PC-3 (cell line): ENCODE measurements at places on chromosomes 3 and 15.

GRCh38 chr3:126061301-126062032 is 22.5 kb downstream of the SLC41A3 start:
- DNase-seq = no peak

DNA sequence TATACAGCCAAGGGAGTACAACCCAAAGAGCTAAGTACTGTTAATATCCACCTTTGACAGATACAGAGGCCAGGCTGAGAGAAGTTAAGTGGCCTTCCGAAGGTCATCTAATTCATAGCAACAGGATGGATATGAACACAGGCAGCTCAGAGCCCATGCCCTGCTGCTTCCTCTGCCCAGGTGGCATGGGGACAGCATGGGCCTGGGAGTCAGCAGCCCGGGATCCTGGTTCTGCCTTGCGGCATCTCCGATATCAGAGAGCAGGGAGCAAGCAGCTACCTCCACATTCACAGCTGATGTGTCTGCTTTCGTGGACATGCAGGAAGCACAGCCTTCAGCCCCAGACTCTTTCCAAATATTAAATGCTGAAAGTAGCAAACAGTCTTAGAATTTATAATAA is 55.6 kb downstream of the STARD5 start:
- no peak for DNase-seq

GRCh38 chr3:172119266-172119969 is 80.0 kb downstream of the FNDC3B start:
- DNase-seq = no peak

- no peak for DNase-seq
Observed at GRCh38 chr3:123357275-123357674, 91.6 kb downstream of the ADCY5 start.

DNA sequence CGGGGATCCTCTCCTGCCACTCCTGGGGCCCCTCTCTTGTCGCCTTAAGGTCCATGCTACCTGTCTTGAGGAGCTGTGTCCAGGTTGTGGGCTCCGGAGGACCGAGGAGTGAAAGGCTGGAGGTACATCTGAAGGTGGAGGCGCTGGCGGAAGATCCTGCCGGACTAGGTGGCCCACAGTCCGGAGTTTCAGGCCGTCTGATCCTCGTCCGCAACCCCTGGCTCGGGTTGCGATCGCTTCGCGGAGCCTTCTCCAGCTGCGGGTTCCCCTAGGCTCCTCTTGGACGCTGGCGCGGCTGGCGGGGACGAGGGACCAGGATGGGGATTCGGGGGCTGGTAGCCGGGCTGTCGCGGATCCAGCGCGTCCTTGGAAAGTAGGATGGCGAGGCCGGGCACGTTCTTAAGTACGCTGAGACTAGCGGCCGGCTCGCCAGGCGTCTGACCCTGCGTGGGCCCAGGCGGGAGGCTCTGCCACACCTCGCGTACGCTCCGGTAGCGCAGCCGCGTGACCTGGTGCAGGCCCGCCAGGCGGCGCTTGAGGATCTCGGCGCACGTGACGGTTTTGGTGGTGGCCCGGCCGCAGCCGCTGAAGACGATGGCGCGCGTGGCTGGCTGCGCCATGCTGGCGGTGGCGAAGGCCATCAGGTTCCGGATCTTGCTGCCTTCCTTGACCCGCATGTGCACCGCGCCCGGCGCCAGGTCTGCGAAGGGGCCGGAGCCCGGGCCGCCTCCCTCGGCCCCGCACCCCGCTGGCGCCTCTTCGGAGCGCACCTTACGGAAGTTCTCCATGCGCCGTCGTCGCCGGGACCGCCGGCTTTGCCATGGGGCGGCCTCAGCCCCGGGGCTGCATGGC is 550 bp downstream of the RPP25 start:
- DNase-seq = no peak

DNA sequence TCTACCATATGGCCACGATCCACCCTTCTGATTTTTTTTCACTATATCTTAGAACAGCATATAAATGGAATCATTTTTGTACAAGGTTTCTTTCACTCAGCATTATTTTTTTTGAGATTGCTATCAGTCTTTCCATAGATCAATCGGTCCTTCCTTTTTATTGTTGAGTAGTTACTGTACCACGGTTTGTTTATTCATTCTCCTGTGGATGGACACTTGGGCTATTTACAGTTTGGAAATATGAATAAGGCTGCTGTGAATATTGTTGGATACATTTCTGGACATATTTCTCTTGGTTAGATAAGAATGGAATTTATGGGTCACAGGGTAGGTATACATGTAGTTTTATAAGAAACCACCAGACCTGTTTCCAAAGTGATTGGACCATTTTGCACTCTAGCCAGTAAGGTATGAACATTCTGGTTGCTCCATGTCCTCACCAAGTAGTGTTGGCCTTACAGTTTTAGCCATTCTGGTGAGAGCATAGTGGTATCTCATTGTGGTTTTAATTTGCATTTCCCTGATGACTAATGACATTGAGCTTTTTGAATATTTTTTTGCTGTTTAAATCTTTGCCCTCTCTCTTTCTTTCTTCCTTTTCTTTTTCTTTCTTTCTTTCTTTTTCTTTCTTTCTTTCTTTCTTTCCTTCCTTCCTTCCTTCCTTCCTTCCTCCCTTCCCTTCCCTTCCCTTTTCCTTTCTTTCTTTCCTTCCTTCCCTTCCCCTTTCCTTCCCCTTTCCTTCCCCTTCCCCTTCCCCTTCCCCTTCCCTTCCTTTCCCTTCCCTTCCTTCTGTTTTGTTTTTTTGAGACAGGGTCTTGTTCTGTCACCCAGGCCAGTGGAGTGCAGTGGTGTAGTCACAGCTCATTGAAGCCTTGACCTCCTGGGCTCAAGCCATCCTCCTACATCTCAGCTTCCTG is 49.2 kb downstream of the LRRK1 start:
- peak; percentile 53 for DNase-seq

DNA sequence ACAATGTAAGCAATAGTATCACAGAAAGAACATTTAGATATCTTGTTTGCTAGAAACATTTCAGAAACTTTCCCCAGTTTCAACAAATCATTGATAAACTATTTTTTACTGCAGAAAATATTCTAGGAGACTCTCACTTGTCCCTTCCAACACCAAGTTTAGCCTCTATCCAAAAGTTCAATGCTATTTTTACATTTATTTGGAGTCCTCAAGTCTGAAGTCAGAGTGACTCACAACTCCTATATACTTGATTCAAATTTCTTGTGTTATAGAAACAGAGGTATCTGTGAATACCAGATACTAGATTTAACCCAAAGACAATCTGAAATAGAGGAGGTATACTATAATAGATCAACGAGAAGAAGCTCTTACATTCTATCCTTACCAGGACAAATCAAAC is 49.6 kb downstream of the RFX7 start:
- DNase-seq = no peak

GRCh38 chr3:179082416-179082815 is 10.8 kb upstream of the ZMAT3 start:
- DNase-seq = peak; percentile 54

DNA sequence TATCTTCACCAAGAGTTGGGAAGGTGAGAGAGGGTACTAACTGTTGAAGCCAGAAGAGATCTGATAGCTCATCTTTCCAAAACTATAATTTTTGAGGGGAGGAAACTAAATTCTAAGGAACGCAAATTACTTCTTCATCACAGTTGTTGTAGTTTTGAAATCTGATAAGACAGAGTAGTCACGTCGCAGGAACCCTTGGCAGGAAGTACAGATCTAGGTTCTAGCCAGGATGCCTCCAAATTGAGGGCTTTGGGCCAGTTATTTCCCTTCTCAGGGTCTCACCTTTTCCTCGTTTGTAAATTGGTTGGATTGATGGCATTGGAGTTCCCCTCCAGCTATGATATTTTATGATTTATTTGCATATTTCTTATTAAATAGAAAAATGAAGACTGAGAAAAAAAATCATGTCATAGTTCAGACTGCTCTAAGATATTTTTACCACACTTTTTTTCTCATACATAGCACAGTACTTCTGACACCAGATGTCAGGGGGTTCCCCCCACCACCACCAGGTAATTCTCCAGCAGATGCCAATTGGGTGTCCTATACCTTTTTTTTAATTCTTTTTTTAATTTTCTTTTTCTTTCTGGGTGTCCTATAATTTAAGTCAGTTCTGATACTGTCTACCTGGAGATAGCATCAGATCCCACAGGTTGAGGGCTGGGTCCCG is 32.3 kb upstream of the APH1B start:
- DNase-seq = no peak

DNA sequence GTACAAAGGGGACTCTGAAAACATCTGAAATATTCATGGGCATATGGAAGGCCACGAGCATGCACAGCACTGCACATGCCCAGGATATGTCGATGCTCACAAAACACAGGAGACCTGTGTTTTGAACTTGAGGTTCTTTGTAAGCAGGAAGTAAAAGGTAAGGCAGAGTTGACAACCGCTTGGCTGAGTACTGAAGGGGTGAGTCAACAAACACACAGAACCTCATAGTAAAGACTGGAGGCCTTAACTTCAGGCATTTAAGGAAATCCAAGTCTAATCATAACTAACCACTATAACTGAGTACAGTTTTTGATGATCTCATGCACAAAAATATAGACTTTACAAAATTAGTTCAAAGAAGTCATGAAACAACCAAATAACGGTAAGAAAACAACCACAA is 80.6 kb downstream of the MYO9A start:
- peak; percentile 68 for DNase-seq

DNA sequence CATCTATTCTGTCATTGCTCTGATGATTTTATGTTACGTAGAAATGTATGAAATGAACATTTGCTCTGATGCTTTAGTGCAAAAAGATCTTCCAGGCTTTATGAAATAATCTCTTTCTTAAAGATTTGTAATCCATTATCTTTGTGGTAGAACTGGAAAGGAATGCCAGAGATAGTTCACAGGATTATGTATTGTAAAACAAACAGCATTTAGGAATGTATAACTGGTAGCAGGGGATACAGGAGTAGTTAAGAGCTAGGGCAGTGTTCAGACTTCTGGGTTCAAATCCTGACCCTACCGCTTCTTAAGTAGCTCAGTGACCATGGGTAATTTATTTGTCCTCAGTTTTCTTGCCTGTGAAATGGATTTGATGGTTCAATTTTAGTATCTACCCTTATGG is 429.8 kb upstream of the TPM1 start:
- no peak for DNase-seq

- DNase-seq = peak; percentile 33
Observed at GRCh38 chr3:25589104-25589782, 75.5 kb downstream of the TOP2B start.

DNA sequence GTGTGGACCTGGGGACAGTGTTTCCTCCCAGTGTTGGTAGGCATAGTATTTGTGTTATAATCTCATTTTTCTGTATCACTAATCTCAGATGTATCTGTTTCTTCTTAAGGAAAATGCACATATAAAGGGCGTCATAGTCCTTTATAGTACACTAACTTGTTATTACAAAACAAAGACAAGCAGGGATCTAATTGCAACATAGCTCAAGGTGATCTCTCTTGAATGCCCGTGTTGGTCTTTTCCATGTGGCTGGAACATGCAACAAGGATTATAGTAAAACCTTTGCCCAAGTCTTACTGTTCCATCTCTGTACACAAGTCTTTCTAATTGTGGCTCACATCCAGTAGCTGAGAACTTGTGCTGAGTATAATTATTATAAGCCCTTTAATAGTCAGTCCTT is 3.5 kb upstream of the GPR87 start:
- DNase-seq = no peak

- DNase-seq = no peak
Observed at GRCh38 chr15:31230630-31231485, 95.8 kb upstream of the KLF13 start.

- peak; percentile 94 for DNase-seq
Observed at GRCh38 chr3:47989981-47990440, 26.2 kb downstream of the MAP4 start.

- peak; percentile 92 for DNase-seq
Observed at GRCh38 chr3:104564045-104564643, 802.6 kb upstream of the ALCAM start.

GRCh38 chr15:92243227-92243626 is 150.5 kb upstream of the ST8SIA2 start:
- DNase-seq = no peak

DNA sequence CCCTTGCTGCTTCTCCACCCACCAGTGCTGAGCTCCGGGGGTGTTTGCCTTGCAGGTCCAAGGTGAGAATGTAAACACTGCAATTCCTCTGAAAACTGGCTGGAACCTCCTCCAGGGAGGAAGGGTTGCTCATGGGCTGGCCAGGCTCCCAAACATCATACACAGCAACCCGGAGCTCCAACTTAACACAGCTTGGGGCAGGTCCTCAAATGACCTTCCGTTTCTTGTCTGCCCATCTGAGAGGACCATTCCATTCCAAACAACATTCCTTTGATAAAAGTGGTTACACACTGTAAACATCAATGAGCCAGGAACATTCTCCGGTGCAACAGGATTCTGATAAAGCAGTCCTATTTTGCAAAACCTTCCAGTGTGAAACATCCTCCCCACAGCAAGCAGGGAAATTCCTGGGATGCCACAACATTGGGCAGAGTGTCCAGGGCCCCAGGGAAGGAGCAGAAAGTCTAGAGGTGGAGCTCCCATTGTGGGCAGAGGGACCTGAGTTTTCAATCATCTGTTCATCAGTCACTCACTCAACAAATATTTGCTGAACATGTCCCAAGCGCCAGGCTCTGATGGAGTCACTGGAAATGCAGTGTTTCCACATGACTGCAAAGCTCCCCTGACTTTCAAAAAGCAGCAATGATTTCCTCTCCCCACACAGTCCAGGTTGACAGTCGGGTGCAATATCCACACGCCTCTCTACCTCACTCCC is 7.3 kb upstream of the HEG1 start:
- peak; percentile 94 for DNase-seq

DNA sequence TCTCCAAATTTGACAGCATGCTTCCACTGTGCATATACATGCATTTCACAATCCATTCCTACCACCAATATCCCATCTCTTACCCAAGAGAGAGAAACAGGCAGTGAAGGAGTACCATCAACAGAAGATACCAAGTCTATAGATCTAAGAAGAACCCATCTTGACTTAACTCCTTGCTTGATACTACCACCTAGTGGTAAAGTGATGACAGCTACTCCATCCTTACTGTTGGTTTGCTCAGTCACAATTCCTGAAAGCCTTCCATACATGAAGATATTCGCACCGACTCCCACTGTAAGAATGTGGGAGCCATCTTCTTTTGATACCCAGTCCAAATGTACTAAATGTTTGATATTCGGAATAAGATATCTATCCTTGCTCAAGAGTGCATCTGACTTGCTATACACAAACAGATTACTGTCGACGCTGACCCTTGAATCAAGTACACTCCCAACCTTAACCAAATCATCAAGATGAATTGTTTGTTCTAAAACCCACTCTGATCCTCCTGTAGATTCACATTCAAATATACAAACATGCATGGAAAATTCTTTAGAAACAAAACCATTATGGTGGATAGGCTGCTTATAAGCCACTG is 123.1 kb downstream of the DMXL2 start:
- peak; percentile 60 for DNase-seq

DNA sequence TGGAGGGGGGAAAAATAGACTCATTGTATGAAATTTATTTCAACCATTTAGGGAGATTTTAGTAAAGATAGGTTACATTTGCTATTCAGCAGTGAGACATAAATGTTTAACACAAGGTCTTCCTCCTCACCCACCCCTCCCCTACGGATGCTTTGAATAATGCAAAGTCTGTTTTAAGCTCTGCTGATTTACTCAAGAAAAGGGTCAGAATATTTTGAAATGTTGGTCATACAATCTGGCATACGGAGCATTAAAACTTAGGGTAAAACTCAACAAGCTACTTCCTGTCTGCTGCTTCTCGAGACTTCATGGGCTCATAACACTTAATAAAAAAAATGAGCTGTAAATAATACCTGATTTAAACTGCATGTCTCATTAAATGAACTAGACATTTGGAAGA is 156.3 kb downstream of the WNT5A start:
- DNase-seq = no peak
